ENCODE measurements at places on chromosomes 16 and 17.

DNA sequence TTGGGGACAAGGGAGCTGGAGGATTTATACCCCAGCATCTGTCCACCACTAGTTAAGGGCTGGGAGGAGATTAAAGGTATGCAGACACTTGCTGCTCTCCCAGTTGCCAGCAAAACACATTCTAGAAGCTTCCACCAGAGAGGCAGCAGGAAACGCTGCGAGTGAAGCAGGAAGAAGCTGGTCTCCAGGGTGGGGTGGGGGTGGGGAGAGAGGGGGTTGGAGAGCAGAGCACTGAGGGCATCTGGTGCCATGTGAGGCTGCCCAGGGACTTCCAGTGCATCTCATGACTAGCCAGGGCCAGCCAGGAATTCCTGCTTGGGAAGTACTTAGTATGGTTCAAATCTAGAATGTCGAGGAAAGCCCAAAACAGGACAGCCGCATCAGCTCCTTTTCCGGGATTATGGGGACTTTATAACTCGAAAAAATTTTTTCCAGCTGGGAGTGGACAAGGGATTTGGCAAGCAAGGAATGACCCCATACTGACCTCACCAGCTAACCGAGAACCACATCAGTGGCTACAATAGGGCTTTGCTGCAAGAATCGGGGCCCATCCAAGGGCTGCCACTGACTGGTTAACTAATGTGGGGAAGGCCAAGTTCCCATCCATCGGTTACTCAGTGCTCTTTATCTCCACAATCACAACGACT, 26.2 kb upstream of the AXIN2 start:
- DNase-seq = peak; percentile 16

- DNase-seq = no peak
Observed at GRCh38 chr17:21042458-21043295, at the start of gene USP22. Gene USP22, minus strand, starts transcription at chr17:21043011. Its CDS starts 176 bp downstream, at chr17:21042835.

DNA sequence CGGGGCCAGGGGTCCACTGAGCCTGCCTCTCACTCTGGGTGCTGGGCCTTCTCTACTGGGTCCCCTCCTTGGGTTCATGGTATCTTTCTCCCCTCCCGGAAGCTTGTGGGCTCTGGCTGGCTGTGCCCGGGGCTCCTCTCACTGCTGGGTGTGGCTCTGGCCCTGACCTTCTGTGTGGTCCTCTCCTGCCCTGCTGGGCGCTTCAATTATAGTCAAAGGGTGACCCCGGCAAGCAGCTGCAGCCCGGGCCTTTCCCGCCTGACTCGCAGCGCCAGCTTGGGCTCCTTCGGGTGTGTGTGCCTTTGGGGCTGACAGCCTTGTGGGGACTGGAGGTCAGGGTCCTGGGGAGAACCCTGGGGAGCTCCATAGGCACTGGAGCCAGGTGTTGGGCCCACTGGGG, 54.2 kb upstream of the PVALEF start:
- no peak for DNase-seq

- DNase-seq = peak; percentile 65
Observed at GRCh38 chr16:17396762-17397498, 73.8 kb downstream of the XYLT1 start.

DNA sequence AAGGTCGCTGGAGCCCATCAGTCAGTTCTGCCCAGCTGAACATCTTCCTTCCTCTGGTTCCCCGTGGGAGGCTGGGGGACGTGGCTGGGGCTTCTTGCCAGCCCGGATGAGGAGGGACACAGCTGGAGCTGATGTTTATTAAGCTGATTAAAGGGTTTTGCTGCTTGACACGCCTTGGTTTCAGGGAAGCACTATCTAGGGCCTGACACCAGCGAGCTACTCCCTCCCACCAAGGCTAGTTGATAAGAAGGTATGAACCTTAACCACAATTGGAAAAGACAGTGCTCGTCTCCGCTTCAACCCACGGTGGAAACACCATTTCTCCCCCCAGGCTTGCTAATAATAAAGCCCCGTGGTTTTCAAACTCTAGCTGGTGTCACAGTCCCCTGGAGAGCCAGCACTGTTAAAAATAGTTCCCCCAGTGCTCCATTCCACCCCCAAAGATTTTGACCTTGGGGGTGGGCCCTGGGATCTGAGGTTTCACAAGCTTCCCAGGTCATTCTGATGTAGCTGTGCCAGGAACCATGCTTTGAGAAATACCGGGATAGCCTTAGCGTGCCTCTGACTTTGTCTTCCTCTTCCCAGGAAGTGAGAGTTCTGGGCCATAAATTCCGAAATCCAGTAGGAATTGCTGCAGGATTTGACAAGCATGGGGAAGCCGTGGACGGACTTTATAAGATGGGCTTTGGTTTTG, 5.5 kb downstream of the DHODH start:
- no peak for DNase-seq

DNA sequence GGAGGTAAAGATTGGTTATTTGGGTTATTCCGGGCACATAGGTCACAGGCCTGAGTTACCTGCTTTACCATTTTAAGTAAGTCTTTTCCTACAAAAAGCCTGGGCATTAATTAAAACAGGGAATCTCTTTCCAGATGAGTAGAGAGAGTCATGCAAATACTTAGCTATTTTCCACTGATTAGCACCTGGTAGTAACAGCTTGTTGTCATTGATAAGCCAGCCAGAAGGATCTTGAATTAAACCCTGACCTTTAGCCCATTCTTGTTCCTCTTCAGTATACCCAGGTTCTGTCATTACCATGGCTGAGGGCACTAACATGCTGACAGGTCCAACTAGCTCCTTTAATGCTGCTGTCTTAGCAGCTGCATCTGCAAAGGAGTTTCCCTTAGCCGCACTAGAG, 44.4 kb upstream of the ARL4D start:
- no peak for DNase-seq
